ENCODE measurements at places on chromosomes 2 and 18.

- DNase-seq, result no peak
These were observed 1012.6 kb downstream of the BCL11A start for GRCh38 chr2:59540864-59541263.

- no peak for DNase-seq
These were observed 85.7 kb upstream of the UNC80 start for GRCh38 chr2:209685963-209686362.

DNA sequence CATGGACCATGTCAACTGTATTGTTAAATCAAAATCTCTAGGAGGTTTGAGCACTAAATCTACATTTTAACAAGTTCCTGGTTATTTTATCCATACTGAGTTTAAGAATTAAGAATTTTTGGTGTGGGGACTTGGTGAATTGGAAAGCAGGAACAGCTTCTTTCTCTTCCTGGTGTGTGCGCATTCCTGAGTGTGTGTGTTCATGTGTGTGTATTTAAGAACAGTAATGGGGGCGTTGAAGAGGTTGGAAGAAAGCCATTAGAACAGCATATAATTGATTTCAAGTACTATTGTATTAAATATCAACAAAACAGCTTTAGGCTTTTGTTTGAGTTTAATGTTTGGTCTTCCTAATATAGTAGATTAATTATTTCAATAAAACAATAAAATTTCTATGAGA lies 801.3 kb upstream of the ID2 start:
- DNase-seq, result no peak

GRCh38 chr18:40607542-40608148 lies 1347.4 kb upstream of the PIK3C3 start:
- no peak for DNase-seq

DNA sequence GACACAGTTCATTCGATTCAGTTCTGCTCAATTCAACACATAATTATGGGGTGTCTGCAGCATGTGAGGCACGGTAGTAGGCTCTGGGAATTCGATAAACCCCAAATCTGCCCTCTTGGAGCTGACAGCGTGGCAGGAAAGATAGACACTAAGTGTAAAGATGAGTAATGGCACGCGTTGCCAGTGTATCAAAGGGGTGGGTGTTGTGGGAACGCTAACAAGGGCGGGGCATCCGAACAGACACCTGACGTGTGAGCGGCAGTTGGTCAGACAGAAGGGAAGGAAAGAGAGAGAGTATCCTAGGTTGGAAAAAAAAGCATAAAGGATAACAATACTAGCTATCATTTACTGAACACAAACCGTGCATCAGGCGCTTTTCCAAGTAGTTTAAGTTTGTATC lies 125.7 kb upstream of the HAAO start:
- DNase-seq, result no peak

GRCh38 chr2:96970910-96971309 lies 15.5 kb downstream of the FAM178B start:
- DNase-seq, result no peak

GRCh38 chr2:240524963-240525718 lies 32.6 kb downstream of the ANKMY1 start:
- no peak for DNase-seq
